ENCODE measurements at places on chromosomes 4 and X. TPM values are rescaled to one million over a fixed set of nuclear protein-coding genes. Genes with fewer than 3 reads are reported as not detected.

Gene INTS6L
- total RNA-seq = 3.6 TPM

Gene FAM9C
- total RNA-seq = not detected

Gene RENBP
- 7.6 TPM for total RNA-seq

Gene MXRA5
- 0.65 TPM for total RNA-seq

Gene MSX1
- total RNA-seq = 1.3 TPM

Gene AFF1
- 20.6 TPM for total RNA-seq

Gene AMMECR1
- 11.0 TPM for total RNA-seq

Gene TBC1D8B
- total RNA-seq = 32.2 TPM

Gene SMR3B
- not detected for total RNA-seq

Gene TIGD2
- 4.3 TPM for total RNA-seq

Gene TSPAN6
- 36.5 TPM for total RNA-seq

Gene GPR173
- total RNA-seq = 5.5 TPM

Gene FABP2
- total RNA-seq = not detected

Gene SORCS2
- total RNA-seq = 0.33 TPM

Gene SPACA5
- total RNA-seq = not detected

Gene VSIG1
- total RNA-seq = 0.20 TPM

Gene CASP6
- total RNA-seq = 17.3 TPM

Gene PARM1
- total RNA-seq = 3.0 TPM

Gene PLRG1
- total RNA-seq = 102 TPM

Gene GYG2
- 0.86 TPM for total RNA-seq

Gene ELF4
- 13.4 TPM for total RNA-seq

Gene STPG2
- total RNA-seq = not detected
